ENCODE measurements at places on chromosomes 1 and 21. TPM values are rescaled to one million over a fixed set of nuclear protein-coding genes. Genes with fewer than 3 reads are reported as not detected.

Gene S100A7
- not detected for total RNA-seq

Gene ASCL5
- not detected for total RNA-seq

DNA sequence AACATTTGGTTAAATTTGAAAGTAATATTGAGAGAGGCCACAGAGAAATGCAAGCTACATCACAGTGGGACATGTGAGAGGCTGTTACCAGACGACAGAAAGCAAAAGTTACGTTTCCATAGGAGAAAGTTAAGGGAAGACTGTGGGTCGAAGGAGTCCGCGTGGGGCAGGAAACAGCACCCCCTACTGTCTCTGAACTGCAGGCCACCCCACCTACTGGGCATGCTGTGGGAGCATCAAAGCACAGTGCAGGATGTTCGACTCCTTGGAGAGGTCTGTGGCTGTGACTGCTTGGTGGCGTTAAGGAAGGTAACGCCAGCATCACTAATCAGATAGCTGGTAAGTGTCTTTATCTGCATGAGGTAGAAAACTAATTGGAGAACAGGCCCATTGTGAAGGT is 123.9 kb downstream of the PTBP2 start:
- no peaks in the 10 kb centered on the region for H3K27me3 ChIP-seq
- no peak overlapping the region for H3K4me3 ChIP-seq
- no peaks in the 10 kb centered on the region for H3K4me1 ChIP-seq
- no peak for DNase-seq
- H3K27ac ChIP-seq: no peak overlapping the region

GRCh38 chr1:43317817-43318471 is 17.2 kb downstream of the TIE1 start:
- H3K27me3 ChIP-seq: no peaks in the 10 kb centered on the region
- peak; percentile 35 for DNase-seq
- no peaks in the 10 kb centered on the region for H3K4me1 ChIP-seq
- no peaks in the 10 kb centered on the region for H3K36me3 ChIP-seq
- no peak overlapping the region for H3K4me3 ChIP-seq

GRCh38 chr1:240804475-240804874 is 192.5 kb upstream of the GREM2 start:
- no peak overlapping the region for H3K4me3 ChIP-seq
- H3K36me3 ChIP-seq: no peaks in the 10 kb centered on the region

DNA sequence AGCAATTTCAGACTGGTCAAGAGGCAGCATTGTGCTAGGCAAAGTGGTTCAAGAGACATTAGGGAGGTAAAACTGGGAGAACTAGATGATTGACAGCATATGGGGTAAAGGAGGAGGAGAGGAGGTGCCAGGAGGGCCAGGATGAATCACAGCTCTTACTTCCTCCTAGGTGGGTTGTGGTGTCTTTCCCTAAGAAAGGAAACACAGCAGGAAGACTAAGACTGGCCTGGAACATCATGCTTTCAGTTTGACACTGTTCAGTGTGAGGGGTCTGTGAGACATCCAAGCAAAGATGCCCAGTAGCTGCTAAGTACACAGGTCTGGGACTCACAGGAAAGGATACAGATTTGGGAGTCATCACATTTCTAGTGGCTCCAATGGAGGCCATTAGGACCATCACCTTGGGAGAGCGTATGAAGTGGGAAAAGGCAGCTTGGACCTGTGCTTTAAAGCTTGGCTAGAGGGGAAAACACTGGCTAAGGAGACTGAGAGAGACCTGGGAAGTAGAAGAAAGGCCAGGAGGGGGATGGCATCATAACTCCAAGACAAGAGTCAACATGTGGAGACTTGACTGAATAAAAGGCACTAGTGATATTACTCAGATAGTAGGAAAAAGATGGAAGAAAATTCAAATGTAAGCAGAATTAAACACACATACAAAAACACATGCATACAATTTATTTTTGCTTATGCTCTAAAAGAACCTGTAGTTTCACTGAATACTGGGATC is 17.3 kb downstream of the CD58 start:
- DNase-seq: no peak
- H3K36me3 ChIP-seq: no peaks in the 10 kb centered on the region

DNA sequence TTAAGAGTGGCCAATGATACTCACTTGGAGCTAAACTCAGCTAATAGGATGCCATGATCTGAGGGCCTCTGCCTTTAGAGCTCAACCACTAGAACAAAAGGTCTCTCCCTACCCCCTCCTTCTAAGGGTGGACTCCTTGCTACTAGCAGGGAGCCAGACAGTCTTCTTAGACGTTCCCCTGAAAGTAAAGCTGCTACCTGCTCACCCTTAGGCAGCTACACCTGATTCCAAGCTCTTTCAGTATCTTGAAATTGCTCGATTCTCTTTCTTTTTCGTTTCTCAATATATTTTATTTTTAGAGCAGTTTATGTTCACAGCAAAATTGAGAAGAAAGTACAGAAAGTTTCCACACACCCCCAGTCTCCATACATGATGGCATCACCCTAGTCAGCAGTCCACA is 112.6 kb upstream of the KCNJ15 start:
- no peaks in the 10 kb centered on the region for H3K4me1 ChIP-seq
- no peaks in the 10 kb centered on the region for H3K36me3 ChIP-seq
- no peak overlapping the region for H3K27ac ChIP-seq
- no peaks in the 10 kb centered on the region for H3K27me3 ChIP-seq
- H3K4me3 ChIP-seq: no peak overlapping the region

- peaks cover 16% of the 10 kb centered on the region for H3K4me1 ChIP-seq
- no peak overlapping the region for H3K27ac ChIP-seq
- H3K4me3 ChIP-seq: no peak overlapping the region
- no peaks in the 10 kb centered on the region for H3K36me3 ChIP-seq
These were observed 3.9 kb downstream of the MAGI3 start for GRCh38 chr1:113394043-113394862.

DNA sequence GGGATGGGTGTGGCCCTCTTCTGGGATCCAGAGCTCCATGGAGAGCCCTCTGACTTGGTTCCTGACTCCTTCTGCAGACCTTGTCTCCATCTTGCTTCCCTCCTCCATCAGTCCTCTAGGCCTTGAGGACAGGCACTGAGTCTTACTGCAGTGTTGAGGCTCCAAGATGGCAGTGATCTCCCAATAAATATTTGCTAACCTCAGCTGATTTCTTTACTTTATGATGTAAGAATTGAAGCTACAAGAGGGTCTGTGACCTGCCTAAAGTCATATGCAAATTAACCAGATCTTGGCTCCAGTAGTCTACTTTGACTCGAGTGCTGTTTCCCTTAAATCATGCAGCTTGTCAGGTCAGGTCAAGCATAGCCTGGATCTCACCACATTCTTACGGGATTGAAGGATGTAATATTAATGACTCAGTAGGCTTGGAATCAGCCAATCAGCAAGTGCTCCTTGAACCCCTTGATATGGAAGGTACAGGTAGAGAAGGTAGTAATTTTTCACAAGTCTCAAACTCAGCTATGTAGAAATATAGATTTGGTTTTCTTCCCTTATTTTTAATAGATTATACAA is 93.0 kb downstream of the CLIC6 start:
- H3K4me1 ChIP-seq: no peaks in the 10 kb centered on the region
- H3K27ac ChIP-seq: no peak overlapping the region

GRCh38 chr1:15761366-15762128 is 3.0 kb downstream of the FBLIM1 start:
- peak overlapping the region; percentile 79 for H3K4me3 ChIP-seq
- no peaks in the 10 kb centered on the region for H3K27me3 ChIP-seq
- DNase-seq: no peak
- peaks cover 10% of the 10 kb centered on the region for H3K36me3 ChIP-seq
- peaks cover 34% of the 10 kb centered on the region for H3K4me1 ChIP-seq
